ENCODE measurements at places on chromosomes 1 and 21.

DNA sequence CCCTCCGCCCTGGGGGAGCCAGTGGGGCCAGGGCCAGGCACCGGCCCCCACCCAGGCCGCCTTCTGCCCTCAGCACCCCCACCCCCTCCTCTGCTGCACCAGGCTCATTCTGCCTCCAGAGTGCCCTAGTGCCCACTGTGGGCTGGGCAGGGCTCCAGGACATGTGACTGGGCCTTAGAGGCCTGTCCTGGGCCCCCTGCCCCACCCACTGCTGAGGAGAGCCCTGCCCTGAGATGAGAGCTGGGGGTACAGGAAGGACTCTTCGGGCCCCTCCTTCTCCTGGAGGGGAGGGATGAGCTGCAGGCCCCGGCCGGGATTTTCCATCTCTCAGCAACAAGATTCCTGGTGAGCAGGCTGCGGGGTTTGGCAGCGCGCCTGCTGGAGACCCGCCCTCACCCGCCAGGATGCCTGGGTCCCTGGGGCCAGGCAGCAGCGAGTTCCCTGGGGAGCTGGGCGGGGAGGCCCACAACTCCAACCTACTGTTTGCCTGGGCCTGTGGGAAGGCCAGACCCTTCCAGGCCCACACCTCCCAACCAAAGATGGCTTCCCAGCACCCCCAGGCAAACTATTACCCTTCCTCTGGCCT, 14.0 kb downstream of the AHDC1 start:
- DNase-seq, result no peak

DNA sequence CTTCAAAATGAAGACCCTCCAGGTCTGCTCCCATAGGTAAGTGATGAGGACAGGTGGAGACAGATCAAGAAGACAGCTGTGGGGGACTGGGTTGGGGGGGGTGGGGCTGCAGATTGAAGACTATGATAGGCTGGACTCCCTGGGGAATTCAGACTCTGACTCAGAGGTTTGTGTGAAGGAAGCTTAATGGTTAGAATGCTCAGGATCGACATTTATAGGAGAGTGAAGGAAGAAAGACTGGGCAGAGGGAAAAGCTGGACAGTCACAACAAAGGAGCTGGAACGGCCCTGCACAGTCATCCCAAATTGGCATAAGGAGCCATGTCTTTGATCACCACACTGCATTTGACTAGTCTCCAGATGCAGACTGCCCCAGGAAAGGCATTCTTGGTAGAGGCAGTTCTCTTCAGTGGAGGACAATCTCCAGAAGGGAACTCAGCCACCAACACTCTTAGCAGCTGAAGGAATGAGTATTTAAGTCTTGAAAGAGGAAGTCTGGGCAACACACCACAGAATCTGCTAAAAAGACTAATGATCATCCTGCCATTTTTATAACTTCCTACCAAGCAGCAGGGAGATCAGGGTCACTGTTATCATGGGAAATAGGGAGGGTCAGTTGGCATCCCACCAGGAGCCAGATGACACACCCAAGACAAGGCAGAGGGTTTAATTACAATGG, 120.0 kb upstream of the ZC3H11B start:
- no peak for DNase-seq

GRCh38 chr21:45555557-45556301, 13.5 kb upstream of the SLC19A1 start:
- no peak for DNase-seq

- DNase-seq, result no peak
Measured at GRCh38 chr1:172005856-172006255, 164.6 kb downstream of the DNM3 start.

GRCh38 chr1:102572637-102573036, 535.7 kb downstream of the COL11A1 start:
- no peak for DNase-seq

GRCh38 chr1:187226396-187226795, 397.6 kb downstream of the PLA2G4A start:
- no peak for DNase-seq

DNA sequence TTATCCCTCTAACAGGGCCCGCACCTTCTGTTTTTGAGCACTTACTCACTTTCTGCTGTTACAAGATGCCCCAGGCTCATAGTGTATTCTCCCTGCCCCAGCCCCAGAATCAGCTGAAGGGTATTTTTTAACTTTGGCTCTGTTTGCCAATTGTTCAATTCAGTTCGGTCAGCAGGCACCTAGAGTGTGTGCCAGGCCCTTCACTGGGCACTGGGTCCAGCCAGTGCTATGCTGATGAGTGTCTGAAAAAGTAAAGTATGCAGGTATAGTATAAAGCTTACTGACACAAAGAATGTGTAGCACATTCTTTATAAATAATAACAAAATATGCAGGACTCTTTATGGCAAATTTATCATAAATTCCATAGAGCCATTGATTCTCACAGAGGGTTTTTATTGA, 35.0 kb downstream of the FHAD1 start:
- no peak for DNase-seq

GRCh38 chr1:116128664-116129063, 17.5 kb downstream of the MAB21L3 start:
- DNase-seq, result no peak

DNA sequence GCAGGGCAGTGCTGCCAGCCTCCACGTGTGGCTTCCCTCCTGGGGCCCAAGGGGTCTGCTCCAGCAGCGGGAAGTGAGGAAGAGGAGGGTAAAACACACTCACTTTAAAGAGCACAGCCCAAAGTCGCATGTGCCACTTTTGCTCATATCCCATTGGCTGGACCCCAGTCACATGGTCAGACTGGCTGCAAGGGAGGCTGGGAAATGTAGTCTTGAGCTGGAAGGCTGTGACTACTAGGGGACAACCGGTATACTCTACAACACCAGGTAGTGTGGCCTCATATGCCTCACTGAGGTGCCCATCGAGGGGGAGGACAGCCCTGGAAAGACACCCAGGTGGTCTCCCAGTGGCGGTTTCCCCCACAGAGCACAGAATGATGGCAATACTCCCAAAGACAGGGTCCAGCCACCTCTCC, 45.2 kb downstream of the CAMK2N1 start:
- DNase-seq, result peak; percentile 8

GRCh38 chr1:62800825-62801306, 16.9 kb downstream of the ATG4C start:
- DNase-seq, result no peak

DNA sequence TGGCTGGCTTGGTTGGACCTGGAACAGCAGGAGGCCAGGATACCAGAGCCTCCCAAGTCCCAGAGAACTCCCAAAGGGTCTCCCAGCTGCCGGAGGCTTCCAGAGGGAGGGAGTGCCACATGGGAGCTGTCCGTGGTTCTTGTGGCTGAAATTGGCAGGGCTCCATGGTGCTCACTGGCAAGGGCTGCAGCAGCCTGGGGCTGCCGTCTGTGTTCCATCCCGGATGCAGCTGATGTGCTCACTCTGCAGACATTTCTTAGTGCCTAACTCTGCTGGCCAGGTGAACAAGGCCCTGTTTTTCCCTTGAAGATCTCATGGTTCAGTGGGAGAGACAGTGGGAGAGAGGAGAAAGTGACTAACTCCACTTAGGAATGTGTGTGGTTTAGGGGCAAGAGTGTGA, 261.1 kb downstream of the CAMTA1 start:
- DNase-seq, result no peak

- peak; percentile 59 for DNase-seq
Measured at GRCh38 chr1:117605164-117605773, 579 bp upstream of the TENT5C start.

Data from activated naive CD4-positive, alpha-beta T cell (primary cell).